ENCODE measurements at places on chromosomes 3 and 15.

DNA sequence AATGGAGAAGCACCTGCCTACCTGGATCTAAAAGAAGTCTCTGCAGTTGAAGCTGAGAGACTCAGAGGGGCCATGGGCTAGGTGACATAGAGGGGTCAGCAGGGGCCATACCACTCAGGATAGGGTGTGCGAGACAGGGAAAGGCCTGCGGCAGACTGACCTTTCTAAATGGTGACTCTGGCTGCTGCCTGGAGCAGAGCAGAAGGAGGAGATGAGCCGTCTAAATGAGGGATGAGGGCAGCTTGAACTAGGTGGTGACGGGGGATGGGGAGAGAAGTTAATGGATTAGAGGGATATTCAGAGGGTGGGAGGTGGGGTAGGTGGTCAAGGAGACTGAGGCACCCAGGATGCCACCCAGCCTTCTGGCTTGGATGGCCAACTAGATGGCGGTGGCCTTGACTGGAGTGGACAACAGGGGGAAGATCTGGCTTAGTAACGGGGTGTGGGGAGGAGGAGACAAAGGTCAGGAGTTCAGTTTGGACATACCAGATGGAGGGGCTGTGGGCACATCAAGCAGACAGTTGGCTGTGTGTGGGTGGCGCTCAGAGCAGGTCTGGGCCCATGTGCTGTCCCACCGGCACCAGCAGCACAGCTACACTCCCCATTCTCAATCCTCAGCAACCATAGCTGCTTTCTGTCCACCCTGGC, 3.2 kb upstream of the ITIH1 start:
- no peak for DNase-seq

DNA sequence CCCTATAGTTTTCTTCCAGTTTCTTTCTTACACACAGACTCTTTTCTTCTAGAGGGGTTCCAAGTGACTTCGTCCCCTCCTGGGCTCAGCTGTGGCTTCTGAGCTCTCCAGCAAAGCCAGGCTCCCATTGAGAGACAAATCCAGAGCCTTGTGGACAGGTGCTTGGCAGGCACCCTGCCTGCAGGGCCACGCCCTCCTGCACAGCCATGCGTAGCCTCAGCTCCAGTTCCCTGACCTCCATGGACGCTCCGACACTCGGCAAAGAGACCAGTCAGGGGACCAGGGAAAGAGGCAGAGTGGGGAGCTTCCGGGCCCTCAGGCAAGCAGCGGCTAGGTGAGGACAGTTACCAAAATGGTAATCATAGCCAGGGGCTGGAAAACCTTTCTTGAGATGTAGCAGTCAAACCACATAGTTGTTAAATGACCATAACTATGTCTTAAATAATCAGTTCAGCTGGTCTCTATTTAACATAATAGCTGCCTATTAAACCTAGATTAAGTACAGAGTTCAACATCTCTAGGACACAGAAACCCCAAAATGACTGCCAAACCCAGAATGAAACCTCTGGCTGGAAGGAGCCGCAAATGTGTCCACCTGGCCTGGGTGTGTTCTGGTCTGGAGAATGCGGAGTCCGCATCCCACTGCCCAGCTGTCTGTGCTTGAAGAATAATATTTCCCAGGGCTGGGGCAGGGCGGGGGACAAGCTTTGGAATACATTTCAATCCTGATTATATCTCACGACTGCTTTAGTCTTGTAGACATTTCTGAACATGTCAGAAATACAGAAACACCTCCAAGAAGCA, 69.3 kb upstream of the RGMA start:
- no peak for DNase-seq

GRCh38 chr3:105676621-105677300, 192.1 kb downstream of the CBLB start:
- DNase-seq: no peak

DNA sequence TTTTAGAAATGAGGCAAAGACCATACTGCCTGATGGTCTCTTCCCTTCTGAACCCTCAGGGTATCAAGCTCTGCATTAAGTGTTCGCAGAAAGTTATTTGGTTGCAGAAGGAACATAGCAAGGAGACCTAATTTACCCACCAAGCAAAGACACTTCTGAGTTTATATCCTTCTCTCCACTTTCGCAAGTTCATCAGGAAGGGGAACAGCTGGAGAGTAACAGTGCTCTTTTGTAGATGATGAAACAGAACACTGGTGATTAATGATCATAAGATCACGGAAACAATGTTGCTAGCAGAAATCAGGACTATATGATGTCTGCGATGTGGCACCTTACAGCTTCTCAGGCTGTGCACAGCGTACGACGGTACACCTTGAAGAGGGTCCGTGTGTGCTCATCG, 62.1 kb downstream of the NCEH1 start:
- no peak for DNase-seq

- no peak for DNase-seq
Observed at GRCh38 chr15:57550640-57551039, 41.1 kb upstream of the MYZAP start.

GRCh38 chr3:34218706-34219385, 420.4 kb downstream of the PDCD6IP start:
- no peak for DNase-seq

DNA sequence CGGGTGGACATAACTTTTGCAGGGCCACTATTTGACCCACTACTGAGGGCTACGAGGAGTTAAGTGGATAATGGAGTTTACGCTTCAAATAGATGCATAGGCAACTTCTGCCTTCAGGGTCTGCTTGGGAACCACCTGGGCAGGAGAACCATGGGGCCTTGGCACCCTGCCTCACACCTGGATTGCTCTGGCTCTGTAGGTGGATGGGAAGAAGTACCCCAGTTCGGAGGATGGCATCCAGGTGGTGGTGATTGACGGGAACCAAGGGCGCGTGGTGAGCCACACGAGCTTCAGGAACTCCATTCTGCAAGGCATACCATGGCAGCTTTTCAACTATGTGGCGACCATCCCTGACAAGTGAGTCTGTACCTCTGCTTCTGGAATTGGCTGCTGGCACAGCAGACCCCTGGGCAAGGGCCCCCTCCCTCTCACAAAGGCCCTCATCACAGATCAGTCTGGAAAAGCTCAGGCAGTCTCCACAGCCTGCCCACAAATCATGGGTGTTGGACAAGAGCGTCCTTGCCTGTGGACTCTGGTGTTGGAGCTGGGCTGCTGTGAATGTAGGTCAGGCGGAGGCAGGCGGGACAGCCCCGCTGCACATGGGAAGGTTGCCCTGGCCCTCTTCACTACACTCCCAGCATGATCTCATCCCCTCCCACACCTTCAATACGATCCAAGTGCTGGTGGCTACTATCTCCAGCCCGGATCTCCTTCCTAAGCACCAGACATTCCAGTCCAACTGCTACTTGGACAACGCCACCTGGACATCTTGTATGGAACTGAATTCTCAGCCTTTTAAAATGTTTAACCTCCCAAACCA, 46.7 kb downstream of the MESD start:
- no peak for DNase-seq

DNA sequence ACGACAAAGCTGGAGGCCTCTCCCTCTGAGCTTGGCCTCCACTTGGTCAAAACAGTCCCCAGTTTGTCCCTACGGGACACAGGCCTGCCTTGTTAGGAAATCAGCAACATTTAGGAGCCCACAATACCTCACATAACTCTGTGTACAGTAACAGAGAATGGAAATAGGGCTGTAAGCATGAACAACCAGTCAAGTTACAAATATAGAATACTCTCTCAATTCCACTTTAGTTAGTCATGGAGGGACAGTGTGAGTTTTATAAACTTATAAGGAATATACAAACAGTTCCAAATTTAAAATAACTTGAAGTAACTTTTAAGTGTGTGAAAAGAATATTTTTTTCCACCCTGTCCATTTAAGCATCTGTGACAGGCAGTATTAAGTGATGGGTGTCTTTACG, 129.4 kb downstream of the PGPEP1L start:
- no peak for DNase-seq

- no peak for DNase-seq
Observed at GRCh38 chr3:195032955-195033354, 238.0 kb downstream of the XXYLT1 start.

DNA sequence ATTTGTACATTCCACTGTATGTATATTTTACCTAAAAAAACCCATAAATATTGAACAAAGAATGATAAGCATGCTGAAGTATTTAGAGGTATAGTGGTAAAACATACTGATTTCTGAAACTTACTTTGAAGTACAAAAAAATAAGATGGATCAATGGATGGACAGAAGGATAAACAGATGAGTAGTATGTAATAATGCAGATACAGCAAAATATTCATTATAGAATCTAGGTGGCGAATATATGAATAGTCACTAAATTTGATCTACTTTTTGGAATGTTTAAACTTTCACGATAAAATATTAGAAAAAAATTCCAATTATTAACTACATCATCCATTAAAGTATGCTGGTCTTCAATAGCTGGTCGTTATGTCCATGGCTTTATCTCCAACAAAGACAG, 51.9 kb upstream of the GNB4 start:
- DNase-seq: no peak

DNA sequence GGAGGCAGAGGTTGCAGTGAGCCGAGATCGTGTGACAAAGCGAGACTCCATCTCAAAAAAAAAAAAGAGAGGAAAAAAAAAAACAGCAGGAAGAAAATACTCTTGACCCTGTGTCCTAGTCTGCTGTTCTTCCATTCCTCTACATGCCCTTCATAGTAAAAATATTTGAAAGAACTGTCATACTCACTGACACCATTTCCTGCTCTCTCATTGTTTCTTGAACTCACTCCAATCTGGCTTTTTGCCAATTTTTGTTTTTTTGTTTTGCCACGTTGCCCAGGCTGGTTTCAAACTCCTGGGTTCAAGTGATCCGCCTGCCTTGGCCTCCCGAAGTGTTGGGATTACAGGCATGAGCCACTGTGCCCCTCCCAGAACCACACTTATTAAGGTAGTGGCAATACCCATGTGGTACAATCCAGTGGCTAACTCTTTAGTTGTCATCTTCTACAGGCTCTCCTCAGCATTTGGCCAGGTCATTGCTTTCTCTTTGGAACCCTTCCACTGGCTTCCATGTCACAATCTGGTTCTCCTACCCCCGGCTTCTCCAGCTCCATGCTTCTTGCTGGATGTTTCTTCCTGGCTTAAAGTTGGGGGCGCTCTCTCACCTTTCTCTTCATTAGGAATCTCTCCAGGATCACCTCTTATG, 238.2 kb upstream of the C2CD4B start:
- no peak for DNase-seq

- DNase-seq: no peak
Observed at GRCh38 chr15:95874637-95875036, 455.9 kb upstream of the NR2F2 start.

- no peak for DNase-seq
Observed at GRCh38 chr15:28125673-28126651, 26.8 kb upstream of the OCA2 start.

GRCh38 chr15:64731805-64732151, 43.6 kb downstream of the RBPMS2 start:
- DNase-seq: no peak

GRCh38 chr15:47486040-47486439, 231.3 kb upstream of the SEMA6D start:
- DNase-seq: no peak

DNA sequence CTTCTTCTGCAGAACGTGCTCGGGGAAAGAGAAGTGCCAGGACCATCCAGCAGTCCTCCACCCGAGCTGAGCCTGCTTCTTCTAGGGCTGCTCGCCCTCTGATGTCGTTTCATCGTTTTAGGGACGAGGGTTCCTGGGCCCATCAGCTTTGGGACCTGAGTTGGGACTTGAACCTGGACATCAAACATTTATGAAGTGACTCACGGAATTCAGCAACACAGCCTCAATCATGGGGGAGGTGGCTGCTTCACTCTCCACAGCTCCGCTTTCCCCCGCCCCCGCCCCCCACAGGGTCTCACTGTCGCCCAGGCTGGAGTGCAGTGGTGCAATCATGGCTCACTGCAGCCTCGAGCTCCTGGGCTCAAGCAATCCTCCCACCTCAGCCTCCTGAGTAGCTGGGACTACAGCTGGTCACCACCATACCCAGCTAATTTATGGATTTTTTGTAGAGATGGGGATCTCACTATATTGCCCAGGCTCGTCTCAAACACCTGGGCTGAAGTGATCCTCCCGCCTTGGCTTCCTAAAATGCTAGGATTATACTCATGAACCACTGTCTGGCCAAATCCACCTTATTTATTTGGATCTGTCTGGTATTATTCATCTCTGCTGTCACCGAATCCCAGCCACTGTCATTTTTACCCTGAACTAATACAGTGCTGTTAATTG, 725 bp upstream of the SCAMP2 start:
- no peak for DNase-seq

DNA sequence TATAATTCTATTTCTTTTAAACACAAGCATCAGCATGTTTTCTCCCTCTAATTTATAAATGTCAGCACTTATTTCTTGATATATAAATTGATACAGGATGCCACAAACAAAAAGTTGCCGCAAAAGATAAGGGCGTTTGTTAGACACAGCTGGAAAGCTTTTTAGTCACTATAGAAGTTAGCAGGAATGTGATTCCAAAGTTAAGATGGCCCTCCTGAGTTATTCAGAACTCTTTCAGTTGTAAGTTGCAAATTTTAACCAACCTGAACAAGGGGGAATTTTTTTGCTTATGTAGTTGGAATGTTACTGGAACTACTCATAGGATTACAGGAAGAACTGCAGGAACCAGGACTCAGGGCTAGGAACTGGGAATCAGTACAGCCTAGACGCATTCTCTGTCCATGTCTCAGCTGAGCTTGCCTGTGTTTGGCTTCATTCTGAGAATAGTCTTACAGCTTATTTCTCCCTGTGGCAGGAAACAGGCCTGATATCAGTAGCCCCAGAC, 166.3 kb downstream of the VGLL4 start:
- DNase-seq: no peak

- no peak for DNase-seq
Observed at GRCh38 chr15:59166166-59166565, 40.5 kb upstream of the LDHAL6B start.

GRCh38 chr15:93070132-93070531, 18.9 kb downstream of the RGMA start:
- no peak for DNase-seq

- no peak for DNase-seq
Observed at GRCh38 chr15:29698030-29698701, 124.1 kb downstream of the TJP1 start.

DNA sequence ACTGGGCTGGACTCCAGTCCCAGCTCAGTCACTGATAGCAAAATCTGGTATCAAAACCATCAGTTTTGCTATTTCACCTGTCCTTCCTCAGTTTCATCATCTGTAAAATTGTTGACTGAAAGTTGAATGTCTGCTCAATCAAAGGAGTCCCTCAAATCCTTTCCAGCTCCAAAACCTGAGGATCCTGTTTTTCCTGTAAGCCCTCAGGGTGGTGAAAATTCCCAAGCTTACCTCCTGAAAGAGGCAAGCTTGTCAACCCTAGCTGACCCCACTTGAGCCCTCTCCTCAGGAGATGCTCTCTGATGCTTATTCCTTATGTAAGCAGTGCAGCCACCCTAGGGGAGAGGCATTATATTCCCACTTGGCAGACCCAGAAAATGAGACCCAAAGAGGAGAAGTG, 82.6 kb downstream of the HMG20A start:
- DNase-seq: no peak

GRCh38 chr15:49196856-49197255, 26.8 kb downstream of the GALK2 start:
- no peak for DNase-seq

DNA sequence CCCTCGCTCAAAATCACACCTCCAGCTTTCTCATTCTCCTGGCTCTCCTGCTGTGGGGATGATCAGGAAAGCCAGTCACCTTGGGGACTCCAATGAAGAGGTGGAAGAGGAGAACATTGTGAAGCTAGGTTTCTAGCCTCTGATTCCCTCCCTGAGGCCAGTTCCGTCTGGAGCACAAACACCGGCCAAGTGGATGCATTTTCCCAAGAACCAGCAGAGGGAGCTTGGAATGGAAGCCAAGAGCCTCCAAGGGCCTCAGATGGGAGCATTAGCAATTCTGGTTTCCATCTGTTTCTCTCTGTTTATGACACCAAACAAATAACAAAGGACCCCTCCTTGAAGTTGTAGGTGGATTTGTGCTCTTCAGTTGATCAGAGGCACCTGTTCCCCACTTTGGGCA, 40.6 kb upstream of the NMNAT3 start:
- DNase-seq: no peak

All from stimulated activated CD4-positive, alpha-beta T cell treated with anti-CD3 and anti-CD28 coated beads, Interleukin-1b, Interleukin-23, amount 100 ng/mL, for 1 hour (primary cell).